HFFc6 (cell line): ENCODE measurements at places on chromosomes 2 and 18.

DNA sequence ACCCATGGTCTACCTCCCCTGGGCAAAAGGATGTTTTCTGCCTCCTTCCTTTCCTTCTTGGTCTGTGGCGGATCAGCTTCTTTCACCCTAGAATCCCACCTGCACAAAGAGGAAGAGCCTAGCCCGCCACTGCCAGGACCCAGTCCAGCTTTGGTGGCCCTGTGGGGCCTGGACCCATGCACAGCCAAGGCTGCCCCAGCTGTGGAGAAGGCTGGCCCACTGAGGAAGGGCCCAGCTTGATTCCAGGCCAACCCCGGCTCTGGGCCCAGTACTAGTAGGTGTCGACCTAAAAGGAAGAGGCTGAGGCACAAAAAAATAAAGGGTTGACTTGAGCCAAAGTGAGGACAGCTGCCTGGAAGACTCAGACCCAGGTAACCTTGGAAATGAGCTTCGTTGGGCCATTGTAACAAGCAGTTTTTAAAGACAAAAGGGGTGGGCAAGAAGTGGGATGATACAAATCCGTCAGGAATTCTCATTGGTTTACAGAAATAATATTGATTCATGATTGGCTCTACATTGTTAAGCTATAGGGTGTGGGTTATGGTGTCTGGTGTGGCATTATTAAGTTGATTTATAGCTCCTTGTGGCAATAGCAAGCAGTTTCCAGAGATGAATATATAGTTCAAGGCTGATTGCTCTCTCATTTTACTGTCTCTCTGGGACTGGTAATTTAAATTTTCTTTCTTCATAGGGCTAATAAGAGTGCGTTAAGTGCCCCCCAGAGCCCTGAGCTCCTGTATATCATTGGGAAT is 29.8 kb upstream of the MAL start:
- no peak for DNase-seq

- DNase-seq, result no peak
These were observed 428.7 kb upstream of the ID2 start for GRCh38 chr2:8252997-8253694.

- DNase-seq, result no peak
These were observed 1.4 kb downstream of the WNT6 start for GRCh38 chr2:218860950-218861381.

- DNase-seq, result no peak
These were observed 107.6 kb upstream of the CYRIA start for GRCh38 chr2:16773080-16773713.

GRCh38 chr2:170101789-170102188 is 76.2 kb upstream of the MYO3B start:
- DNase-seq, result no peak

- DNase-seq, result no peak
These were observed 156.0 kb downstream of the TFCP2L1 start for GRCh38 chr2:121128741-121129659.

- DNase-seq, result peak; percentile 16
These were observed 177.3 kb upstream of the ARL4C start for GRCh38 chr2:234673961-234674759.
